ENCODE measurements at places on chromosomes 7 and 10.

DNA sequence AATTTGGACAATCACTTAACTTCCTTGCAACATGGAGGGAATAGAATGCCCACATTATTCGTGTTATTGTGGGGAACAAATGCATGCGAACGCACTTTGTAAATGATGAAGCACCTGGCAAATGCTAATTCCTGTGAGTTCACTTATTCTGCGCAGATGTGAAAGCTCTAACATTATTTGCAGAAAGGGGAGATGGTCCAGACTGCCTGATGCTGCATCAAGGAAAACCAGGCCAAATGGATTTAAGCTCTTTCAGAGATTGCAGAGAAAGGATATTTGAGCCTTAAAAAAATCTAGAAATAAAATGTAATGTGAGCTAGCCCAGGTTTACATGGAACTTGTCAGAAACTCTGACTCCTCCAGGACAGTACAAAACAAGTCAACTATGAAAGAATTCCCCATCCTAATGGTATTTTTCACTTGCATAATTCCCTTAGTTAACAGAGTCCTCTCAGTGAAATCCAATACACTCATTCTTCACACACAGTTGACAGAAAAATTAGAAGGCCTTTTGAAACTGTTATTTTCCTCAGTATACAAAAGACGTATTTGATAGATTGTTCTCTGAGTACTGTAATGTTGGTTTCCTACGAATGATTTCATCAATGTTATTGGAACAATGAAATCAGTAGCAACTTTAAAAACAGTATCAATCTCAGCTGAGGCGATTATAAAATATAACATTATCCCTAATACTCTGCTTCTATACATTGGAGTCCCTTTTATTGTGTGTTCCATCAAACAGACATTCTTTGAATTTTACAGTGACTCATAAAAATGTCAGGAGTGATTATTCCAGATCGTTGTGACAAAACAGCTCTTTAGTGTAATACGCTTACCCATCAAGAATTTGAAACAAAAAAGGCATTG, 136.3 kb upstream of the ANK3 start:
- no peak for DNase-seq

GRCh38 chr7:130364451-130364850, 15.8 kb upstream of the CPA1 start:
- no peak for DNase-seq

GRCh38 chr7:36723951-36724664, at the start of gene AOAH:
Gene AOAH (minus strand): TSS chr7:36724494. CDS start chr7:36724148, 346 bp downstream.
- DNase-seq, result peak; percentile 60

DNA sequence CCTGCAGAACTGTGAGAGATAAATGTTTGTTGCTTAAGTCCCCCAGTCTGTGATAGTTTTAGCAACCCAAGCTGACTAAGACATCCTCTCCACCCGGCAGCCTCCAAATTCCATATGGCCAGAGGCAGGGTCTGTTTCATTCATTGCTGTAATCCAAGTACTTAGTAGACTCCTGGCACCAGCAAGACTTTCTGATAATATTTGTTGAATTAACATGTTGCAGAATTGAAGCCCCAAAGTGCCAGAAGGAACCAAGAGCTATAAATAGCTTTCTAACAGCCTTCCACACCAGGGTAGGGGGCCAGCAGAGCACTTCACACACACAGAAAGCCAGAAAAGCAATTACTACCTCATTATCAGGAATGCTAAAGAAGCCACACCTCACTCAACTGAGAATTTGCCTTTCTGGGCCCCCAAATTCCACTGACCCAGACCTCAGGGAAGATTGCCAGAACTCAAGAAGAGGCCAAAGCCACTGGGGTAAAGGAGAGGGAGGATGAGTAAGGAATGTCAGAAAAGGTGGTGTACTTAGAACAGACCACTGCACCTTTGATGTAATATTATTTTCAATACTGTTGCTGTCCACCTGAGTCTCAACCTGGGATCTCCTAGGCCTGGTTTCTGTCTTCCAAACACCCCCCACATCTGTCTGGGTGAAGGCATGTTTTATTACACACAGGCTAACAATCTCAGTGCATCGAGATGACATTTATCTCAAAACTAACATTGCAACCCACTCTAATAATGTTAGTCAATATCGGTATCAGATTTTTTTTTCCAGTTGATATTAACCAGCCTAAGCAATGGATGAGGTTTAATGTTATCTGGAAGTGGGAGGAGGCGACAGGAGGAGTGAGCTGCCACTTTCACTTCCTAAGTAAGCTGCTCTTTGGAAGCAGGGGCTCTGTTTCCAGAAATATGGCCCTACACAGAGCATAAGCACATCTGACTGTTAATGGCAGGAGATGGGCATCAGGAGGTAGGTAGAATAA, 5.5 kb downstream of the NOD1 start:
- DNase-seq, result no peak

- DNase-seq, result no peak
Observed at GRCh38 chr10:86182150-86182549, 184.4 kb downstream of the GRID1 start.

DNA sequence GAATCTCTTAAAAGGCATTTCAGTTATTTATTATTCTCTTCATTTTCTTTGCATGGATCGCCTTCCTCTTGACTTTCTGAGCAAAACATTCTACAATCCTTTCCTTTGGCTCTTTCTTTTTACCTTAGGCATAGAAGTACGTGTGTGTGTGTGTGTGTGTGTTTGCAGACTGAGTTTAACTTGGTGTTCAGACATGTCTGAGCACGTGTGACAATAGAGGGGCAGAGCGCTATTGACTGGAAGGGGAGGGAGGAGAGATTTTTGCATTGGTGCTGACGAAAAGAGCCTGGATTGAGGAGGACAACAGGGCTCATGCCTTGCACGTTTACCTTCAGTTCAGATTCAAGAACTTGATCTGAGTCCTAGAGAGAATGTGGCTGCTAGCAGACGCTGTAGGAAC, 129.8 kb downstream of the SEC23IP start:
- DNase-seq, result no peak

- peak; percentile 76 for DNase-seq
Observed at GRCh38 chr7:105808703-105809590, 67.5 kb downstream of the ATXN7L1 start.

GRCh38 chr10:33157103-33157502, 177.4 kb downstream of the NRP1 start:
- DNase-seq, result no peak

DNA sequence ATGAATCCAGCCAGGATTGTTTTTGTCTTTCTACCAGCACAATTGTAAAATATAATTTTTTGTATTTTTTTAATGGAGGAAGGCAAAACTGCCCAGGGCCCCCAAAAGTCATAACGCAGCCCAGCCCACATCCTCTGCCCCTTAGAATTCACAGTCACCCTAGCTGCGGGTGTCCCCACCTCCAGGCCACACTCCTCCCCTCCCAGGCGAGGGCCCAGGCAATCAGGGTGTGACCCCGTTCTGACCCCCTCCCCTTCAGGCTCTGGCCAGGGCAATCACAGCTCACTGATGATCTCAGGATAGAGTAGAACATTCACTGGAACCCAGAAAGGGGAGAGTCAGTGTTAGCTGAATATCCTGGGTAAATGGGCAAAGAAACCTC, 92.0 kb upstream of the MACROH2A2 start:
- DNase-seq, result no peak

DNA sequence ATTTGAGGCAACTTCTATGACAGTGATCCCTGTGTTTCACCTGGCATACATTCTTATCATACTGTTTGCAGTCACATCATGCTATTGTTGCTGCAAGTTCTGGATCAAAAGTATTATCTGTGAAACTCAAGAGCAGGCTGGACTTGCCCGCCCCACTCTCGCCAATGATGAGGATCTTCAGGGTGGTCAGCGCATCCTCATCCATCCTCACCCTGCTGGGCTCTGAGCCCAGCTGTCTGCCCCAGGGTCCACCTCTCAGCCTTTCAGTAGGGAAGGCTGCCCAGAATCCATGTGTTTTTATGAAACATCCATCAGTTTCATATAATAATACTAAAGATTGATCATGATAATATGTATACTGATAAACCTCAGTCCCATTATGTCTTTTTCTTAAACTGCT, 55.4 kb upstream of the KIF5B start:
- no peak for DNase-seq

- peak; percentile 5 for DNase-seq
Observed at GRCh38 chr7:158541346-158542010, 46.1 kb downstream of the PTPRN2 start.

DNA sequence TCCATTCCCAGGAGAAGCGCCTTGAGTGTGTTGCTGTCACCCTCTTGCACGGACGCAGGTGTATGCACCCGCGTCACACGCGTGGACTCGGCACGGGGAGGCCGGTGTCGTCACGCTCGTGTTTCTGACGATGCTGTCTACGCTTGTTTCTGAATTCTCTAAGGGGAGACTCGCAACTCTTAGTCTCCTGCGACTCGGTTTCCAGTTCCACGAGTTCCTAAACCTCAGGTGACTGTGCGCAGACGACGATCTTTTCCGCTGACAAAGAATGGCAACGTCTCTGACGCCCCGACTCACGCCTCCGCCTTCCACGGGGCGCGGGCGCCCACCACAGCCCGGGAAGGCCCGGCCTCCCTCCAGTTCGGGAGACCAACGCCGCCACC, 579 bp downstream of the IDI1 start:
- no peak for DNase-seq

GRCh38 chr7:106365252-106366005, 80.6 kb upstream of the NAMPT start:
- DNase-seq, result no peak

DNA sequence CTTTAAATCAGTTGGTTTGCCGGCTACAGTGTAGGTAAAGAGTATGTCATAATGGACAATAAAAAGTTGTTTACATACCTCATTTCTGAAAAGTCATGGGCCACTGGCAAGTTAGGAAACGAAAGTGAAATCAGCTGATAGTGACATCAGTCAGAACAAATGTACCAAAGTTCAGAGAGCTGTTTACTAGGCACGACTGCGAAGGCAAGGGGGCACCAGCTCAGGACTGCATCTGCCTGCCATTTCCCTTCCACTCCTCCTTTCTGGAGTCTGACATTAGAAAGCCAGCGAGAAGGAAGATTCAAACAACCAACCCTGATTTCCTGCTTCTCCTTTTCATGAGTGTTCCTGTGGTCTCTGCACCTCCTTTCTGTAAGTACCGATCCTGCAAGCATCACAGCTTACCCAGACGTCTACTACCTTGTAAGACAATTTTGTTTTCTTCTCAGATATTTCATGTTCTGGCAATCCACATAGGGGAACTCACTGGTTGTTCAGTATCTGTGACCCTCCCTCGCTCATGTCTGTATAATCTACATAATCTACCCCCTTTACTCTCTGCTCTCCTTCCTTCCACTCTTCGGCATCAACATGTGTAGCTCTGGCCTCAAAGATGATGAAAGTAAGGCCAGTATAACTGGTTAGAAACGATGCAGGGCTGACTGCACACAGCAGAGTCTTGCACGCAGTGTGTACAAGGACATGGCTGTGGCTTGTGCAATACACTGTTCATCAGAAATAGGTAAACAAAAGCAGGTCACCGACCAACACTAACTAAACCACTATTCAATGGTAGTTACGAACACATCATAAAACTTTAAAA, at the start of gene TMEM140:
Gene TMEM140 (plus strand): TSS at position 174 of the 823 bp plus-strand sequence. CDS start 16,370 bp downstream, outside the sequence.
- DNase-seq, result no peak

- no peak for DNase-seq
Observed at GRCh38 chr10:33133557-33133956, 175.5 kb upstream of the ITGB1 start.

- no peak for DNase-seq
Observed at GRCh38 chr7:14960721-14961120, 58.2 kb upstream of the DGKB start.

DNA sequence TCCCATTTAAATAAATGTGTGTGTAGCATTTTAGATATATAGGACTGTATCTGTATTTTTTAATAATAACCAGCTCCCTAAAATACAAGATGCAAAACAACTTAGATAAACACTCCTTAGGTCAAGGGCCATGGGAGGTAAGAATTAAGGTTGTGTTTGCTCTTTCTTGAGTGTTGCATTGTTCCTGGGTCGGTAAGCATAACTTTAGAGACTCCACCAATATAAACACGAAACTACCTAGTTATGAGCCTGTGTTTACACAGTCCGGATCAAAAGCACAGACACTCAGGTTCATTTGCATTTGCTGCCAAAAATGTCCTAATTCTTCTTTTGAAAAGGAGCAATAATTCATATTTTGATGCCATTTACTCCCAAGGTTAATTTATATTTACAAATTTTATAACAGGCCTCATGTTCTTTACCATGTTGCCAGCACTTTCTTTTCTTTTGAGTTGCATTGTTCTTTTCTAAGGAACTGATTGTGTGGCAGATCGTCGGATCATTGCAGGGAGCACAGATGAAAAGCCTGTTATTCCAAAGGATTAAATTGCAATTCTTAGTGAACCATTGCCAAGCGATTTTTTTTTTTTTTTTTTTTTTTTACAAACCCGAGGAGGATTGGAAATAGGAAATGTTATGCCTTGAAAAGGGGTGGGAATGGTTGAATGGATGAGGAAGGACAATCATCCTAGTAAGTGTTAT, 45.8 kb upstream of the GLCCI1 start:
- DNase-seq, result no peak

DNA sequence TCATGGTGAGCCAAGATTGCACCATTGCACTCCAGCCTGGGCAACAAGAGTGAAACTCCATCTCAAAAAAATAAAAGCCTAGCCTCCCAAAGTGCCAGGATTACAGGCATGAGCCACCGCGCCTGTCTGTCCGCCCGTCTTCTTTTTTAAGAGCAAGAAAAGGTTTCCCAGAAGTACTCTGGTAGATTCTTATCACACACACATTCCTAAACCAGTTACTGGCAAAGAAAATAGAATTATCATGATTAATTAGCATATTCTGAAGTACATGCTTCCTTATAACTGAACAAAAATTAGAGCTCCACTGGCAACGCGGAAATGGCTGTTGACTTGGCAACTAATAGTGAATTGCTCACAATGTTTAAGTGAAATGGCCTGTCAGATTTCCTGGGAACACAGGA, 87.0 kb downstream of the ADK start:
- no peak for DNase-seq

DNA sequence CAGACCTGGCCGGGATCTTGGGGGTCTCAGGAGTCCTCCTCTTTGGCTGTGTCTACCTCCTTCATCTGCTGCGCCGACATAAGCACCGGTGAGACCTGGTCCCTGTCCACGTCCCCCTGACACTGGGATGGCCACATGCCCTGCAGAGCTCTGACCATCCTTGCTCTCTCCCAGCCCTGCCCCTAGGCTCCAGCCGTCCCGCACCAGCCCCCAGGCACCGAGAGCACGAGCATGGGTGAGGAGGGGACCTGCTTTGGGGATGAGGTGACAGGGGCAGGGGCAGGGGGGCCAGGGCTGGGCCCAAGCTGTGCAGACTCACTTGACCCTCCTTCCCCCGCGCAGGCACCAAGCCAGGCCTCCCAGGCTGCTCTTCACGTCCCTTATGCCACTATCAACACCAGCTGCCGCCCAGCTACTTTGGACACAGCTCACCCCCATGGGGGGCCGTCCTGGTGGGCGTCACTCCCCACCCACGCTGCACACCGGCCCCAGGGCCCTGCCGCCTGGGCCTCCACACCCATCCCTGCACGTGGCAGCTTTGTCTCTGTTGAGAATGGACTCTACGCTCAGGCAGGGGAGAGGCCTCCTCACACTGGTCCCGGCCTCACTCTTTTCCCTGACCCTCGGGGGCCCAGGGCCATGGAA, 959 bp downstream of the PVRIG start:
- DNase-seq, result no peak

GRCh38 chr7:137626469-137627067, 220.2 kb downstream of the DGKI start:
- DNase-seq, result no peak

Data from stimulated activated CD8-positive, alpha-beta memory T cell treated with anti-CD3 and anti-CD28 coated beads, Interleukin-2, amount 100 ng/mL, for 48 hours (primary cell).